ENCODE measurements at places on chromosomes 5 and 9.

DNA sequence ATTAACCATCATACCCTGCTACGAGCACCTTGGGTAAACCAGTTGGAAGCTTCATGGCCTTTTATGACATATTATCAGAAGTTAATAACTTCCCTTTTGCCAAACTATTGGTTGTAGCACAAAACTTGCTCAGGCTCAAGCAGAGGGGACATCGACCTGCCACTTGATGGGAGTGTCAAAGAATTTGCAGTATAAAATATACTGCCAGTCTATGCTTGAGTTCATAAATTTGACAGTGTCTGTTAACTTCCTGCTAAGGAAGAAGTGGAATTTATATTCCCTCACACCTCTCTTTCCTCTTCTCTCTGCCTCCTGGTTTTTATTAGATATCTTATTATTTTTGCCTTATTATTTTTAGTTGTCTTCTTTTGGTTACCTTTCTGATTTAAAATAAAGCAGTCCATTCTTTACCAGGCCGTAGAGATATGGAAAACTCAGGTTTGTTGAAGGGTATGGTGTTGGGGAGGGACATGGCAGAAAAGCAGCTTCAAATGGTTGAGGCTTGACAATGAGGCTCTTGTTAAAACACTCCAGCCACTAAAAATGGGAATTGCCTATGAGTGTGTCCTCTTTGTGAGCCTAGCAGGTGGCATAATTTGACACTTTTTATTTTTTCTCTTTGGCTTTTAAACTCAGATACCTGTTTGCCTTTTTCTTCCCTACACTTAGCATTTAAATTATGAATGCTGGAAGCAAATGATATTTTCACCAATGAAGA is 298.0 kb downstream of the DOCK8 start:
- DNase-seq = no peak

- DNase-seq = peak; percentile 7
These were observed 1.0 kb upstream of the MEF2C start for GRCh38 chr5:88883836-88884607.

DNA sequence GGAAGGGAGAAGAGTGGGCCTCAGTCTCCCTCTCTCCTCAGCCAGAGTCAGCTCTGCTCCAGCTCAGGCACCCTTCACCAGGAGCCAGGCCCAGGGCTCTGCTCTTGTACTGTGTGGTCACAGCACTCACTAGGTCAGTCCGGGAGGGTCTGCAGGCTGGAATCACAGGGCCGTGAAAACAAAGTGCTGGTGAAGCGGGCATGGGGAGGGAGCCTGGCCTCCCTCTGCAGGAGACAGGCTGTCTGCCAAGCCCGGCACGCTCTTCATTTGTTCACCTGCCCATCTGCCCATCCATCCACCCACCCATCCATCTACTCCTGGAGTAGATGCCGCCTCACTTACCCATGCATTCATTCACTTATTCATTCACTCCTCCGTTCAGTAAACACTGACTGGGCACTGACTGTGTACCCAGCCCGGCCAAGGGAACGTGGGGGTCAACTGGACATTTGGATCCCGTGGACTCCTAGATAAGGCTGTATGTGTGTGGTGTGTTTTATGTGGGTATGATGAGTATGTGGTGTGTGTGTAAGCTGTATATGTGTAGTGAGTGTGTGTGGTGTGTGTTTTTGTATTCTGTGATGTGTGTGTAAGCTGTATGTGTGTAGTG is 3.6 kb downstream of the SPAAR start:
- no peak for DNase-seq

DNA sequence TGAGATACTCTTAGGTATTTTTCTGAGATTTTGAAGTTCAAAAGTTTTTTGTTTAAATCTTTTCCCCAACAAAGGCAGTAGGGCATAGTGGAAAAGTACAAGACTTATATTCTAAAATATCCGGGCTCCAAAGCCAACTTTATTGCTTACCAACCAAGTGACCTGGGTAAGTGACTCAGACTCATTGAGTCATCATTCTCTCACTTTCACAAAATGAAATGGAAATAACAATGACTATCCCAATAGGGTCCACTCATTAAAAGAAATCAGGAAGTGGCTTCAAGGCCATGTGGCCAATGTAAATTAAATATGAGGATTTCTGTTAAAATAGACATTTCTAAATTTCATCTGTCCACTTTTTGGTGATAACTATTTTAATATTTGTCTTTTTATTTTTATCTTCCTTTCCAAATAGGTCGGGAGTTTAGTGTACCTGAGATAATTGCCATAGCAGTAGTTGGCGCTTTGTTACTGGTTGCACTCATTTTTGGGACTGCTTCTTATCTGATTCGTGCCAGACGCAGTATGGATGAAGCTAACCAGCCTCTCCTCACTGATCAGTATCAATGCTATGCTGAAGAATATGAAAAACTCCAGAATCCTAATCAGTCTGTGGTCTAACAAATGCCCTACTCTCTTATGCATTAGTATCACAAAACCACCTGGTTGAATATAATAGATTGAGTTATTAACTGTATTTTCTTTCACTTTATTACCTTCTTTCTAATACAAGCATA is 15.5 kb downstream of the TYRP1 start:
- no peak for DNase-seq

DNA sequence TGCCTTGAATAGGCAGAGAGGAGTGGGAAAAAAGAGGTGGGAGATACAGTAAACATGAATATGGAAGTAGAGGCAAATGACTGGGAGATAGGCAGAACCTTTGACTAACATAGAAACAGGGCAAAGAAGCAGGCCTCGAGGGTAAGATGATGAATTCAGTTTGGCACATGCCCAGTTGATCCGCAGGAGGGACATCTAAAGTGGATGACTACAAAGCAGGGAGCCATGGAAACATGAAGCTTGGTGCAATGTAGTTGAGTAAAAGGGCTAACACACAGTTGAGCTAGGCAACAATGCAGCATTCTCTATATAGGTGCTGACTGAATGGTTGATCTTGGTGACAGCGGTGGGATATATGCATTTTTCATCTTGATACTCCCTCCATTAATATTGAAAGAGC is 253.8 kb downstream of the DMRT2 start:
- no peak for DNase-seq

- no peak for DNase-seq
These were observed 14.3 kb downstream of the DEPDC1B start for GRCh38 chr5:60685700-60686099.

DNA sequence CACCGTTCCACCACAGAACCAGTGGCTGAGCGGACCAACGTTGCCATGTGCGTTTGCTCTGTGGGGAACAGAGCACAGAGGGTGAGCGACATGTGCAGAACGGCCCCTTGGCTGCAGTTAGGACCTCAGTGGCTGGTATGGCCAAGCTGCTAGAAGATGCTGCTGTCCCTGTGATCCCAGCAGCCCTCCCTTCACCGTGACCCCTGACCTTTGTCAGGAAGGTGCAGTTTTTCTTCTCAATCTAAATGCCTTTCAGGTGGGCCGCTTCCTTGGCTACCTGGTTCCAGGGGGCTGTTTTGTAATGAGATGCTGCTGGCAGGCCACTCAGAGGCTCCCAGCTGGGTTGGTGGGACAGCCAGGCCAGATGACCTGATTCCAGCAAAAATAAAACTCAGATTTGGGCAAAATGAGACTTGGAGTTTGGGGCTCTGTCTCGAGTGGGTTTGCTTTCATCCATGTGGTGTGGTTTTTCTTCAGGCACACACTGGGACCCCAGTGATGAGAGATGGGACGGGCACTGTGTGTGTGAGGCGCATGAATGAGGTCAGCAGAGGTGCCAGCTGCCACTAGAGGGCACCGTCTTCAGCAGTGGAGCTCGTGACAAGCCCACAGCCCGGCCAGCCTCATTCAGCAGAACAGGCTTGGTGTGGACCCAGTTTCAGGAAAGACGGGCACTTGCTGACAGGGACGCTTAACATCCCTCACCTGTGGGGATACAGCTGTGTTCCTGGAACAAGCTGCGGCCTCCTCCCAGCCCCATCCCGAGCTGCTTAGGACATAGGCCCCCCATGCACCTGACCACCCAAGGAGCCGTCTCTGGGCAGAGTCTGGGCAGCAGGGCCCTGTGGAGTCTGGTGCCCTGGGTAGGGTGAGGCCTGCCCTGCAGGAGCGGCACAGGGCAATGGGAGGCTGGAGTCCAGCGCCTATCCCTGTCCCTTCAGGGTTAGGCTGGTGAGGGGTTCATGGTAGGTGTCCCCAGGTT is 4.1 kb downstream of the MRPS2 start:
- DNase-seq = peak; percentile 15

GRCh38 chr5:157050050-157050449 is 8.9 kb downstream of the HAVCR1 start:
- no peak for DNase-seq

DNA sequence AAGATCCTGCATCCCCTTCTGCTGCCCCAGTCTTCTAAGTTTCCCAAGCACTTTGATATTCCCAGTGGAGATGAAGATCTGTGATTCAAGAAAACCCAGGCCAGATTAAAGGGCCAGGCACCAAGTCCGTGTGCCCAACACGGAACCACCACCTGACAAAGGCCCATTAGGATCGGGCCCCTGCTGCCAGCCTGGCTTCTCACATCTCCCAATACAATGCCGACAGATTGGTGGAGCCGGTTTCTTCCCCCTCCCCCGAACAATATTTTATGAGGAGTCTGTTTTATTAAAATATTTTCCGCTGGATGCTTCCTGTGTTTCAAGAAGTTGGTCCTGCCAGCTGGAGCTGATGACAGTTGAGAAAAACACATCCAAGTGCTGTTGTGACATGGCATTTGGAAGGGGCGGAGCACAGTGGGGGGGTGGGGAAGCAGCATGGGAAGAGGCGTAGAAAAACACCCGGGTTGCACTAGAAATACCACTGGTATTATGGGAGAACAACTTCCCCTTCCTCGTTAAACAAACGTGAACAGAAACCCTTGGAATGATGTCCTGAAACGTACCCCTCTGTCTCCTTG is 45.0 kb downstream of the CRB2 start:
- DNase-seq = no peak

- no peak for DNase-seq
These were observed 155.9 kb upstream of the COL5A1 start for GRCh38 chr9:134485653-134486052.
